Activated naive CD8-positive, alpha-beta T cell treated with anti-CD3 and anti-CD28 coated beads, Interleukin-2, amount 10 ng/mL, durations not matched to agents 7 days and 5 days (primary cell): ENCODE measurements at places on chromosomes 4 and X. TPM values are rescaled to one million over a fixed set of nuclear protein-coding genes. Genes with fewer than 3 reads are reported as not detected.
A peak's percentile ranks its signal among the peaks of the same experiment; 100 is the strongest.

- no peak for DNase-seq
Observed at GRCh38 chr4:170231377-170231776, 141.6 kb upstream of the AADAT start.

DNA sequence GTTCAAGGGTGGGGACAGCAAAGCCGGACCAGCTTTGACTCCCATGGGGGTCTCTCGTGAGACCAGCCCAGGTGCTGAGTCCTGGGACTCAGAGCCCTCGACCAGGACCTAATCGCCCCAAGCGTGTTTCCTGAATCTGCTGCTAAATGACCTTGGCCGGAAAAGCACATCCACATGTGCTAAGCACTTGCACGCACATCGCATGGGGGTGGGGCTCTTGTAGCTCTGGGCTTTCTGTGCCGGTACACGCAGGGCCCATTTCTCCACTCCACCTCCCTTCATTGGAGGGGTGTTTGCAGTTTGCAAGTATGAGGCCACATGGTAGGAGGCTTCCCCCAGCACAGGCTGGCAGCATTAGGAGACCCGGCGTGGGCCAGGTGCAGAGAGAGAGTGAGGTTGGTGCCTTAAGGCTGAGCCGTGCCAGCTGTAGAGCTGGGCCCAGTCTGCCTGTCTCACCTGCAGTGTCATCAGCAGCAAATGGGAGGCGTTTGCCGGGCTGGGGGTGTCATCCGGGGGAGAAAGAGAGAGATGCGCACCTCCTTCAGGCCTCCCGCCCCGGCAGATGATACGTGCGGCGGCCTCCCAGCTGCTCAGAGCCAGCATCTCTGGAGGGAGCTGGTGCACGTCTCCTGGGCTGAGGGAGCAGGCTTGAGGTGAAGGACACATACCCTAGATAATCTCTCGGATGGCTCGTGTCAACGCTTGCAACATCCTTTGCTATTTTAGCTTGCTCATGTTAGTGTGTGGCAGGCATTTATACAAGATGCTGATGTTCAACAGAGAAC, 45.2 kb upstream of the CLCN4 start:
- DNase-seq = peak; percentile 66

DNA sequence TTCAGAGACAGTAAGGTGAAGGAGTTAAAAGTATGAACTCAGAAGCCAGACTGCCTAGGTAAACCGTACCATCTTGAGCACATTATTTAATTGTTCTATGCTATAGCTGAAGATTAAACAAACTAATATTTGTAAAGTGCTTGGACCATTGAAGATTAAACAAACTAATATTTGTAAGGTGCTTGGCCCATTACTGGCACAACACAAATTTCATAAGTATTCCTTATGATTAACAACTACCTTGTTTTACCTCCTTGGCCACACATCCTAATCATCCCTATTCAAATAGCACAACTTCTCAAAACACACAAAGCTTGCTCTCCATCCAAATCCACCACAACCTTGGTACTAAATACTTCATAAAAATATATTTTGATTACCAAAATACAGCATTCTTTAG, 137.0 kb downstream of the PPP3CA start:
- no peak for DNase-seq

Gene GABRG1
- total RNA-seq = not detected

GRCh38 chr4:7210824-7211223, 18.5 kb downstream of the SORCS2 start:
- no peak for DNase-seq

GRCh38 chr4:20926529-20926928, 226.3 kb downstream of the PACRGL start:
- no peak for DNase-seq

DNA sequence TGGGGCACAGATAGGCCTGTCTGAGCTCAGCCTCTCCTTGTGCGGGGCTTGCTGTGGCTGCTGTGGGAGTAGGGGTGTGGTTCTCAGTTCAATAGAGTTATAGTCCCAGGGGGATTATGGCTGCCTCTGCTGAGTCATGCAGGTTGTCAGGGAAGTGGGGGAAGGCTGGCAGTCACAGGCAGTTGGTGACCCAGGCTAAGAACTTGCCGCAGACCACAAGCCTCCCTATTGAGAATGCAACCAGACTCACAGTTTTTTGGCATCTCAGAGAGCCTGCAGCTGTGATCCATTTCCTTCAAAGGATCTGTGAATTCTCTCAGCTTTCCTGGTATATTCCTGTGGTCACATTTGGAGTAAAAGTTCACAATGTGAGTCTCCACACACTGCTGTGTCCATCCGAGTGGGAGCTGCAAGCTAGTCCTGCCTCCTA, 364.9 kb downstream of the ZNF674 start:
- peak; percentile 24 for DNase-seq

DNA sequence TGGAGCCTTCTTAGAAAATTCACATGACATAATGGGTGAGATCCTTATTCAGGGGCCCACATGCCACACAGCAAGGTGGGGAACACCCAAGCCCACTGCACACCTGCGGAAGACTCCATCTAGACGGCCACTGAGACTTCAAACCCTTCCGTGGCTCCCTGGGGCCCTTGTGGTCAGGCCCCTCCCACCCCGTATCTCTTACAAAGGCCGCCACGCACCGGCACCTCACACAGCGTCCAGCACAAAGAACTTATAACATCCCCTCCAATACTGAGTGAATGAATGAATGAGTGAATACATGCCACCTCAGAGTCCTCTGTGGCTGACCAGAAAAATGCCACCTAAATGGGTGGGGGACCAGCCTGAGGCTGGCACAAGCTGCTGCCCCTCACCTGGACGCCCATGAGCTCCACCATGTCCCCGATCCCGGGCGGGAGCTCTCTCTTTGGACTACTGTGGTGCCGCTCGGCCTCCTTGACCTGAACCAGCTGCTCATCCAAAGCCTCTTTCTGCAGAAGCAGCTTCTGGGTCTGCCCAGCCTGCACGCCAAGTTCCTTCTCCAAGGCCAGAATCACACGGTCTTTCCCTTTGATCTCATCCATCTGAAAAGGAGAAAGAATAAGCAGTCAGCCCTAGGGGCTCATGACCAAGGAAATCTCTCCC, 66.9 kb upstream of the C4orf50 start:
- no peak for DNase-seq

GRCh38 chrX:77277911-77278310, 169.3 kb upstream of the FGF16 start:
- DNase-seq = no peak

Gene NHSL2
- 1.6 TPM for total RNA-seq

DNA sequence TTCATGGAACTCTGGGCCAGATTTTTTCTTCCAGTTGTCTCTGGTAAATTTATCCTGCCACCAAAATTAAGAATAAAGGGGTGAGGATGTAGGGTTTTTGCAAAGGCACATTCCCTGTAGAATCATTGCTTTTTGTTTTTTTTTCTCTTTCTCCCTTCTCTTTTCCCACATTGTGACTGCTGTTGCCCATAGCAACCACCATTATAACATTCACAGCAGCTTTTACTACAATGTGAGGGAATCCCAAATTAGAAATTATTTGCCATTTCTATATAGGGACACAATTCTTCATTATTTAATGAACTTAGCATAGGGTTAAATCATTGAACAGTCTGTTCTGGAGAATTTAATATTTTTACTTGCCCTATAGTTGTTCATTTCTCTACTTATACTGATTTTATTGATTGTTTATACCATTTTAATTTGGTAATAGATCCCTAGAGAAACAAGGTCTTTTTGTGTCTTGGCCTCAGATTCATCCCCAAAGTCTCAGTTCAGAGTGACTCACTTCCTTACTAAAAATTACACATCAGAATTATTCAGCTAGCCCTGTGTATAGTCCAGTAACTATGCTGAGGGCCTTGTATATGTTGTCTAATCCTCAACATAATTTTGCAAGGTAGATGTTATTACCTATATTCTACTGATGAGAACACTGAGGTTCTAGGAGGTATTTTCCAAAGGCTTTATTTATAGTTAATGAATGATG, 80.8 kb upstream of the ANK2 start:
- no peak for DNase-seq

DNA sequence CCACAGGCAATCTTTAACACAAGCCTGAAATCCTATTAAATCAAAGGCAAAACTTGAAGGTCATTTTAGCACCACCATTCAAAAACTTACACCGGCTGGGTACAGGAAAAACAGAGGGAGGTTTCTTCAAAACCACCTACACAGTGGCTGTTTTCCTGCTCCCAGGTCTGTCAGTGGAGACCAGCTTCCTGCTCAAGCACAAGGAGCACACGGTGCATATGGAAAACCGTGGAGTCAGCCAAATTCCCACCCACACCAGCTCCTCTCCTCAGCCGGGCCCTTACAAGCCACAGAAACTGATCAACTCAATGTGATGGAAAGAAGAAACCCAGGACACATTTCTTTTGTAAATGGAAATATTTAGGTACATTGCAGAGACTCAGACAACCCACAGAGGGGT, 14.3 kb upstream of the FAM241A start:
- DNase-seq = no peak

DNA sequence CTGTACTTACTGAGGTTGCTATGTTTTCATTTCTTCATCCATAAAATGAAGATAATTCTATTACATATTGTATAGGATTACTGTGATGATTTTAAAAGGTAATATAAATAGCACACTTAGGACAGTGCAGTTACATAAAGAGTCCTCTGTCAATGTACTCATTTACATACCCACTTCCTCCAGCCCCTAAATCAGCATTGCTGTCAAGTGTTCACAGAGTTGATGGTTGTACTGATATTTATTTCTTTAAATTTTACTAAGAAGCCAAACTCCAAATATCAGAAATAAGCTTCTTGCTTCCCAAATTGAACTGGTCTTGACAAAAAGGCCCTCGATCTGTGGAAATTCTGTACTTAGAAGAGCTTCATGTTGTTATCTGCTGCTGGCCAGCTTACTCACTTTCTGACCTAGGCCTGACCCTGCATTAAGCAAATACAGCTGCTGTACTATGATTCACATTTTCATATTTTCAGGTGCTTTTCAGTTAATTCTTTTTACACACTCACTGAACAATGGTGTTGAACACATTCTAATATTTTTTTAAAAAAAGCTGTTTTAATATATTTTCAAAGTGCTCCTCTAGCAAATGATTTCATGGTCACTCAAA, 259.6 kb downstream of the UNC5C start:
- no peak for DNase-seq

DNA sequence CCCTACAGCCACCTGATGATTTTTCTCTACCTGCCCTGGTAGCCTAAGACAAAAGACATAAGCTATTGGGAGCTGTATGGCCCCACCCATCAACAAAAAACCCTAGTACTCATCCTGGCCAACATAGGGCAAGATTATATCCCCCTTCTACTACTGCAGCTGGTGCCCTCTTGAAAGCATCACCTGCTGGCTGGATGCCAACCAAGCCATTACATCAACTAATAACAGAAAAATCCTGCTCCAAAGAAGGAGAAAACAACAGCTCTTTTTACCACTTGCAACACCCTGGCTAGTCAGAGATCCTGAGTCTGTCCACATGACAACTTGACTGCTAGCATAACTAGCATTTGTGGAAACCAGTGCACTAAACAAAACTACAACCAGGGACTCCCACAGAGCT, 43.6 kb upstream of the UPRT start:
- DNase-seq = no peak

DNA sequence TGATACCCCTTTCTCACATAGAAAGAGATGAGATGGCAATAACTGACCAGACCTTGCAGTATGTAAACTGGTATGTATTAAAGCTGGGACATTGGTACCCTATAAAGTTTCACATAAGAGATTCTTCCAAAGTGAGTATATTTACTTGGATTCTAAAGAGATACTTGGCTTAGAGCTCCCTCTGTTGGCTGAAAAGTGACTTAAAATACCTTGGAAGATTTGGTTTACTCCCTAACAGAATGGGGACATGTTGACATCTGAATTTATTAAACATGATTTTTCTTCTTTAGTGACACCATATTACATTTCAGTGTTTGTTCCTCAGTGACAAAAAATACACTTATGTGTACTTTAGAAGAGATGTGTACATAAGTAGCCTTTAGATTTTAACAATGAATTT, 47.9 kb upstream of the RGN start:
- DNase-seq = no peak

- no peak for DNase-seq
Observed at GRCh38 chrX:108285918-108286317, 152.3 kb downstream of the COL4A6 start.

Gene GABRB1
- not detected for total RNA-seq

GRCh38 chr4:40687676-40688389, 58.2 kb upstream of the RBM47 start:
- DNase-seq = no peak

Gene SHROOM3
- not detected for total RNA-seq

Gene KCNE5
- total RNA-seq = 0.40 TPM
